Hepatic stellate cell (primary cell): ENCODE measurements at places on chromosomes 2 and 18.

DNA sequence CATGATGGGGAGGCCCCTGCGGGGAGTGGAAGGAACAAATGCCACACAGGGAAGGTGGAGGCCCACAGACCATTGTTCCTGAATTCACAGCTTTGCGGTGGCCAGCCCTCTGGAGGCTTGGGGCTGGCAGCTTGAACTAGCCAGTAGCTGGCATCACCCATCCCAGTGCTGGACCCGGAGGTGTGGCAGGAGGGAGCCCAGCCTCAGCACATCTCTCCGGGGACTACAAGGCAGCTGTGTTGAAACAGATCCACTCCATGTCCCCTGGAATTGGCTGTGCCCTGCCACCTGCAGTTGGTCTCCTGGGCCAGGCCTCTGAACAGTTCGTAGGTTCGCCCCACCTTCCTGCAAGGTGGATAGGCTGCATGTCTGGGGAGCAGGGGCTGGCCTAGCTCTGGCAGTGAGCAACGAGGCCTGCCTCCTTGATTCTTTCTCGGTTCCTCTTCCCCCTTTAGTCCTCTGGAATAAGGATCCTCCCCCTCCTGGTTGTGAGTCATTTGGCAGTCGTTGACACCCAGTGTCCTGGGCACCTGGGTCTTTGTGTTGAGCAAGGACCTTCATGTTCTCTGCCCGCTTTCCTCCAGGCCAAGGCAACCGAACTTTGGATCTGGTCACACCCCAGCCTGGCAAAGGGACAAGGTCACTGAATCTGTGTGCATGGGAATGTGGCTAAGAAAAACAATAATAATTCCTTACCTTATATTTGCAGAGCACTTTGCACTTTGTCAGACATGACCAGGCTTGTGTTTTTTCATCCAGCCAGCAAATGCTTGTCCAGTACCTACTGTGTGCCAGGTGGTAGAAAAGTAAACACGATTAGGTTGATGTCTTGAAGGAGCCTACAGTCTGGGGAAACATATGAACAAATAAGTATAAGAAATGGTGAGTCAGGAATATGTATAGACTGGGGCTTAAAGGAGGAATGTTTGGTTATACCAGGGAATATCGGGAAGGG lies 55.0 kb upstream of the MCFD2 start:
- peak; percentile 66 for DNase-seq

DNA sequence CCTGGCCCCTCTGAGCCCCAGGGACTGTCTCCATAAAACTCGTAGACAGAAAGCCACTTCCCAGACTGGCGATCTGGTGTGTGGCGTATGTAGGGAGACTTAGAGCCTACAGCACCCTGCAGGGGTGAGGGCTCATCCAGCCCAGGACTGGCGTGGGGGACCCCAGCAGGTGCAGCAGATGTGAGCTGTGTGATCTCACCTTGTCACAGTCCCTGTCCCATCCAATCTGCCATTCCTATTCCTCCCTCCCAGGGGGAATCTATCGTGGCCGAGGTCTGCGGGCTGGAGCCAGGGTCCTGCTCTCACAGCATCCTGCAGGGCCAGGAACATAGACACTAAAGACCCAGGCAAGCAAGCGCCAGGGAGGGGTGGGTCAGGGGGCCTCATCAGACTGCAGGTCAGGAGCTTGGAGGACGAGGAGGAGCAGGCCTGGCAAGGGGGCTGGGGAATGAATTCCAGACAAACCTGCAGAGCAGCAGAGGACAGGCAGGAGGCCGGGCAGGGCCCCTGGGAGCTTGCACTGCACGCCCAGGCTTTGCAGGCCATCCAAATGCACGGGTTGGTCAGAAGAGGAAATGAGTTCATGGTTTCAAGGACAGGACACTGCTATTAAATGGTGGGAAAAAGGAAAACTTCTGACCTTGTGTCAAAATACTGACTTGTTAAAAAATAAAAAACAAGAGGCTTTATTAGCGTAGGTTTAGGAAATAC lies 32.5 kb downstream of the HS6ST1 start:
- DNase-seq, result no peak

GRCh38 chr2:65350651-65351056 lies 81.7 kb downstream of the SPRED2 start:
- no peak for DNase-seq

DNA sequence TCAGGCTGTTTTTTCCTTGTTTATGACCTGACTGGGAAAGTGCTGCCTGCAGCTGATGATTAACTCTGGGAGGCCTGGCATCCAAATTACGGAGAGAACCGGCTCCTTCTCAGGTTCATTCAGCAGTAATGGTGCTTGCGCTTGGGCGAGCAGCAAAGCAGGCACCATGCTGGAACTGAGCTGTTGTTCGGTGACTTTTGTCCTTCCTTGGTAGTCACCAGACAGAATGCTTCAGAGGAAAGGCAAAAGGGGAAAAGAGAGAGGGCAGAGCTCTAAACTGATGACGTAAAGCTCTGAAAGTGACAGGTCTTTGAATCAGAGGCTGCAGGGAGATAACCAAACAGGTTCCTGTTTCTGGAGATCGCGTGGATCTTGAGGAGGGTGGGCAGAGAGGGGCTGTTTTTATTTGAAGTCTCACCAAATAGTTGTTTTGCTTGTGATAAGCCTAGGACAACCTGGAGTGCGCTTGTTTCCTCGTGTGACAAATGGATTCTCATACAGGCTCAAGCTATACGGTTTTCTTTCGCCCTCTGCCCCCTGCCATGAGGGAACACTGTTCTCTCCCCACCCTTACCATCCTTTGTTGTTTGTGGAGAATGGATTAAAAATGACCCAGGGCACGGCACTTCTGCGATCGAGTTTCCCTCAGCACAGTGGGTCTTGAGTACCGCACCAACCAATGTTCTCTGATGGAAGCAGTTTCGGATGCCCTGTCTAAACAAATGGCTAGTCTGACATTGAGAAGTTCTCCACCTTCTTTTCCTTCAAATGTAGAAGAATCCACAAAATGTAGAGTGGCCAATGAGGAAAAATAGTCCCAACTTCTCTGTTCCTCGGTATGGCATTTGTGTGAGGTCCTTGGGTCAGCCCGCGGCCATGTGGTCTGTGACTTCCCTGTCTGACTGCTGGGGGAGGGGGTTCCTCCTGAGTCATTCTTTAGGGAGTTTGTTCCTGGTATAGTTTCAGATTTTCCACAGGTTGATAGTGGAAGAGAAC lies 1.3 kb downstream of the RASGRP3 start:
- no peak for DNase-seq

DNA sequence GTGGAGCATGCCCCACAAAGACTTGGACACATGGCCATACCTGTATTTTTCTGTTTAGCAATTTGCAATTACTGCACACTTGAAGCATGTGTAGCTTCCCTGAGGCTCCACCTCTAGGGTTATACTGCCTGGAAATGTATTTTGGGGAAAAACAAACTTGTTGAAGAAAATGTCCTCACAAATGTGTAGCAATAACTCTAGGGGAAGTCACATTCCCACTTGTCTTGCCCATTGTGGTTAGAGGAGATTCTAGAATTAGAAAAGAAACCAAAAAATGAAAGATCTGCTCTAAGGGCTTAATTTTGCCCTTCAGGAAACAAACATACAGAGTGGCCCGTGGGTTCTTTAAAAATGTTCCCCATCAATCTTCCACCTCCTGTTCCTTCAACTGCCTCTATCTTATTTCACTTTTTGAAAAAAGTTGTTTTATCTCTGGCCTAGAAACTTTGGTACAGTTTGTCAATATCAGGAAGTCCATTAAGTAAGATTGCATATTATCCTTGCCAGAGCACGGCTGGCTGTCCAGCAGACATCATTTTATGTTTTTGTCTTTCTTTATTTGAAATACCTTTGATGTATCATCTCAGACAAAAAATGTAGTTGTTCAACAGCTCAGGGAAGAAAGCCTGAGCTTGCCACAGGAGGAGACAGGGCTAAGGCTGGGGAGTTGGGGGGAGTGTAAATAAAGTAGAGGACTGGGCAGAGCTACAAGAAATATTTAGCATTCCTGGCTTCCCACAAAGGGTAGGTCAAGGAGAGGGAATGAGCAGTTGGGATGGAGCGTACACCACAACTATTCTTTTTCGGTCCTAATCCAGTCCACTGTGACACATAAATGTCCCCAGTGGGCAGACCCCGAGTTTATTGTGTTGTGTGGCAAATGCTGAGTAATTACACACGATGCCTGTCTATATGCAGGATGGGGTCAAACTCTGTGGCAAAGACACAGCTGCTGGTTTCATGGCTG lies 96.8 kb upstream of the CDC42EP3 start:
- peak; percentile 77 for DNase-seq

DNA sequence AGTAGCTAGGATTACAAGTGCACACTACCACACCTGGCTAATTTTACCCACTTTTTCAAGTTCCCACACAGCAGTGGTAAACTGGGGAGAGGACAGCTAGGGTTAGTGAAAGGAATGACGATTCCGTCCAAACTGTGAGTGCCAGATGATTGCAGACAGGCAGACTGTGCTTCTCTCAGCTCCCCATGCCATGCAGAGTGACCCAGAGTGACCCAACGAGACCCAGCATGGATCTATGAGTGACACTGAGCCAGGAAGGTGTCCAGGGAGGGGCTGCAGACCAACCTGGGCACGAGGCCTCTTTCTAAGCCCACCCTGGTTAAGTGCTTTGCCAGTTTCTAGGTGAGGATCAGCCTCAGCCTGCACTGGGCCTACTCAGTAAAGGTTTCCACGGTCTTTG lies 7.7 kb upstream of the KLF11 start:
- no peak for DNase-seq

DNA sequence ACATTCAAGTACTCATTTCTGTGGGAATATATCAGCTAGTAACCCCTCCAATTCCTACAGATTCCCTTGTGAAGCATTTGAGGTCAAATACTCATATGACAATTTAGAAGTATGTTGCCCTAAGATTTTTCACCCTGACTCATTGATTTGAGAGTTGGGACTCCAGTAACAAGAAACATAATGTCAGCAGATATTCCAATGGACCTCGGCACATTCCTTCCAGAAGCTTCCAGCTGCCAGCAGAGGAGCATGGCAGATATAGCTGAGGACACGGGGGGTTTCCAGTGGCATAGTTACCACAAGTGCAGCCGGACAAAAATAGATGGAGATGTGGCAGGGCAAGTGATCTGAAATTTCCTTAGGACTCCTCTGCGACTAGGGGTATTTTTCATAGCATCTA lies 101.9 kb upstream of the ARHGAP28 start:
- DNase-seq, result no peak

- no peak for DNase-seq
Measured at GRCh38 chr2:164881524-164881923, 39.9 kb upstream of the COBLL1 start.

GRCh38 chr18:39635966-39636365 lies 2070.4 kb upstream of the CELF4 start:
- no peak for DNase-seq

GRCh38 chr2:32810909-32811495 lies 135.8 kb upstream of the LTBP1 start:
- DNase-seq, result no peak

GRCh38 chr18:68500556-68500955 lies 214.4 kb downstream of the TMX3 start:
- no peak for DNase-seq

DNA sequence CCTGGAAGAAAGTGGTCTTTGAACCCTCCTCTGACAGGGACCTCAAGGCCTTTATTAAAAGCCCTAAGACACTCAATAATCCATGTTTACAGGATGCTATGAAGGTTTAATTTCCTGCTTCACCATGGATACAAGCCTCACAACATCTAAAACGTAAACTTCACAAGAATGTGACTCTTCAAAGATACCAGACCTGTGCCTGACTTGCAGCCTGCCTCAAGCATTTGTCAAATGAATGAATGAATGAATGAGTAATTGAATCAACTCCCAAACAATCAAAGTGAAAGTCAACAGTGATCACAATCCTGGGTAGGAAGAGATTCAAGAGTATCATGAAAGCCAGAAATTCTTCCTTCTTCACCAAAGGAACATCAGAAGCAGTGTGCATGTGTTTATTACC lies 30.4 kb downstream of the KLF7 start:
- no peak for DNase-seq

DNA sequence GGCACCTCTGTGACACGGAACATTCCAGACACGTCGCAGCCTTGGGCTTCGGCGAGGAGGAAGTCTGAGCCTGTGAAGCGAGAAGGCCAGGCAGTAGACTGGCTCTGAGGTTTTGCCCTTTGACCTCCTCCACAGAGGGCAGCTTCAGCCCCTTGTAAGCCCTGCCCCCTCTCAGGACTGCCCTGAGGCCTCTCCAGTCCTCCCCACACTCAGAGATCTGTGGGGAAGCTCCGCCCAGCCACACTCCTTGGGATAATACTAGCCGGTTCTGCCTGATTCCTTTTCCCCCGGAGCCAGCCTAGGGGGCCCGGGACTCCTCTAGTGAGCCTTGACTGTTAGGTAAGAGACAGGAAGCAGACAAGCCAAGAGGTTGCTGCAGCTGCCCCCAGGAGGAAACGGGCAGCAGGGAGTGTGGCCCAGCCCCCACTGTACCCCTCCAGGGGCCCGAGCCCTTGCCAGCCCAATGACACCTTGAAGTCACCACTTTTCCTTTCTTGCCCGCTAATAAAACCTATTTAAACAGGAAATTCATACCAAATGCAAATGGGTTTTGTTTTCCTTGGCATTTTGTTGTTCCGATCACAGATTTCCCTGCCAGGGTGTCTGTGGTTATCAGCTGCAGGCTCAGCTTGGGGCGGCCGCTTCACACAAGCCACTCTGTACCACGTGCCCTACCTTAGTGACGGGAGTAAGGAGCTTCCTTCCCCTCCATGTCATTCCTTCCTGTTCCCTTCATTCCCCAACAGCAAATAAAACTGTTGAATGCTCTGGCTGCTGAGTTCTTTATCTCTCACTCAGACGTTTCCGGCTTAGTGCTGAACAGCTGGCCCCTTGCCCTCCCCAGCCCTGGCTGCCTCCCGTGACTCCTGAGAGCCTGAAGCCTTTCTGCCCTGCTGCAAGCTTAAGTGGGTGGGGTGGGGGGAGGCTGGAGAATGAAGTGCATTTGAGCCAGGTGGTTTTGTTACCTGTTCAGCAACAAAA lies 124.7 kb downstream of the CABLES1 start:
- peak; percentile 77 for DNase-seq

DNA sequence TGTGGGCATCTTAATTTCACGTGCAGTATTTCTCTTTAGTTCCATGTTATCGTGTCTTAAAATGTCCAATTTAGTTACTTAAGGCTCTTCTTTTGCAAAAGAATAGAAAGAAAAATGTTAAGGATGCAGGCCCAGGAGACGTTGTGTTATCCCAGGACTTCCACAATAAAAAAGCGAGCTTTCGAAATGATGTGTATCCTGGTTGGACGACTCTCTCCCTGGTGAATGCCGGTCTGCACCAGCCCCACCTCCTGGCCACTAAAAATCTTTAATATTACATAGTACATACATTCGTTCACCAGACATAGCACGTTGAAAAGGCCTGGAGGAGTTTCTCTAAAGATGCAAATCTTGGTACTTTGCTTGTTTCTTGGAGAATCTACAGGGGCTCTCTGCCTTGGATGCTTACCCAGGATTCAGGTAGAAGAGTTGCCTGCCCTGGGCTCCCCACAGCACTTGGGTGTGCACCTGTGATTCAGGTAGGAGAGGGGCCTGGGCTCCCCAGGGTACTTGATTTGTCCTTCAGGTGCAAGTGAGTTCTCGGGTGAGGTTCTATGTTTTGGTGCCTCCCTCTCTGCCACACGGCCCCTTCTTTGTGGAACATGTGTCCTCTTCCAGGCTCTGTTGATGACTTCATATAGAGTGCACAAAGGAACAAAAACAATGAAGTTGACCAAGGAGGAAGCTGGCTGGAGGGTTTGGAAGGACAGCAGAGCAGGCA lies 26.6 kb downstream of the TWIST2 start:
- DNase-seq, result no peak

GRCh38 chr2:83594241-83595120 lies 864.6 kb downstream of the SUCLG1 start:
- no peak for DNase-seq
